ENCODE measurements at places on chromosomes 16 and 17.

GRCh38 chr16:53434377-53435065 is at the start of gene RBL2:
RBL2 (plus strand) TSS chr16:53434471; CDS start chr16:53434557, 86 bp downstream.
- DNase-seq: peak; percentile 88

DNA sequence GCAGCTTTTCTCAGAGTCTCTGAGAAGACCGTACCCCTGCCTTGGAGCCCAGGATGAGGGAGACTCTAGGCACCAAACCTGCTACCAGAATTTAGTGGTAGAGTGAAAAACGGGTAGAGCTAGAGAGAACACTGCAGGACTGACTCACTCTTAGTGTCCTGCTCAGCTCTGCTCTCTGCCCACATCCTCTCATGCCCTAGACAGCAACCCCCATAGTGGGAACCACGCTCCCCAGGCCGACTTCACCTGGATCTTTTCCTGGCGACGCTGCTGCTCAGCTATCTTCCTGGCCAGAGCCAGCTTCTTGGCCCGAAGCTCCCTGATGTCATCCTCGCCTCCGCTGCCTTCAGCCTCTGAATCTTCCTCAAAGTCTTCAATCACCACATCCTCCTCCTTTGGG is 26.7 kb downstream of the HIC1 start:
- no peak for DNase-seq

DNA sequence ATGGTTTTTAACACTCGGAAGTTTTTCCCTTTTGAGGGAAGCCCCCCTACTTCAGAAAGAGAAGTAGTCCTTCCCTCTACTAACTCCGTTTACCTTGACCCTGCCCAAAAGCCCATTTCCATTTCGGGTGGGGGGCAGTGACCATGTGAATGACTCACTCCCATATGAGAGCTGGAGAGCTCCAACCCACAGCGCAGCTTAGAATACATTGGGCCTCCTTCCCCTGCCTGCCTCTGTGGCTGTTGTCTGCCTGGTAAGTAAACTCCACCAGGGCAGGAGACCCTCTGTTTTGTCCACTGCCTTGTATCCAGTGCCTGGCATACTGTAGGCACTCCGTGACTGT is 985 bp downstream of the SGSM2 start:
- DNase-seq: no peak

- DNase-seq: peak; percentile 37
Measured at GRCh38 chr17:75454193-75454592, 2.2 kb upstream of the TMEM94 start.

GRCh38 chr17:13418891-13419290 is 182.8 kb downstream of the HS3ST3A1 start:
- DNase-seq: no peak

- DNase-seq: peak; percentile 76
Measured at GRCh38 chr16:3157229-3158025, 22.6 kb downstream of the ZNF213 start.

GRCh38 chr17:53749178-53749577 is 73.5 kb upstream of the KIF2B start:
- no peak for DNase-seq

- DNase-seq: no peak
Measured at GRCh38 chr17:79046197-79046915, 22.4 kb downstream of the C1QTNF1 start.

DNA sequence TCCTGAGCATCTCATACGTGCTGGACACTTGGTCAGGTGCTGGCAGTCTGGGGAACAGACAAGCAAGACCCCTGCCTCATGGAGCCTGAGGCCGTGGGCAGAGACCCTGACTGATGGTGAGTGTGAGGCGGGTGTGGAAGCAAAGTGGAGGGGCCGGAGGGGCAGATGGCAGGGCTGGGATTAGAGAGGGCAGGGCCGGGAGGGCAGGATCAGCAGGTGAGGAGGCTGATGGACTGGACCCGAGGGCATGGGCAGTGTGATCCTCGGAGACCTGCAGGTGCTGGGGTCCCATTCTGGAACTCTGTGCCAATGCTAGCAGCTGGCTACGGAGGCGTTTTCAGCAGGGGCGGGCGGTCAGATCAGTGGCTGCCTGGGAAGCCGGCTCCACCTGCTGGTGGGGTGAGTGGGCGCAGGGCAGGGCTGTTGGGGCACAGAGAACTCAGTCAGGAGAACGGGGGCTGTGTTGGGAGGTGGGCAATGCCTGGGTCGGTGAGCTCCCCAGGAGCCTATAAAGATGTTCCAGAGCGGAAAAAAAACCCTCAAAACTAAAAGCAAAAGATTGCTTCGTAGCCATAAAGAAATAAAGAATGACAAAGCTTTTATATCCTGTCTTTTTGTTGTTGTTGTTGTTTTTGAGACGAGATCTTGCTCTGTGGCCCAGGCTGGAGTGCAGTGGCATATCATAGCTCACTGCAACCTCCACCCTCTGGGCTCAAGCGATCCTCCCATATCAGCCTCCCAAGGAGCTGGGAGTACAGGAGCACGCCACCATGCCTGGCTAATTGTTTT is 8.9 kb upstream of the C16orf74 start:
- peak; percentile 54 for DNase-seq

- no peak for DNase-seq
Measured at GRCh38 chr16:24996301-24996700, 18.9 kb downstream of the ARHGAP17 start.

DNA sequence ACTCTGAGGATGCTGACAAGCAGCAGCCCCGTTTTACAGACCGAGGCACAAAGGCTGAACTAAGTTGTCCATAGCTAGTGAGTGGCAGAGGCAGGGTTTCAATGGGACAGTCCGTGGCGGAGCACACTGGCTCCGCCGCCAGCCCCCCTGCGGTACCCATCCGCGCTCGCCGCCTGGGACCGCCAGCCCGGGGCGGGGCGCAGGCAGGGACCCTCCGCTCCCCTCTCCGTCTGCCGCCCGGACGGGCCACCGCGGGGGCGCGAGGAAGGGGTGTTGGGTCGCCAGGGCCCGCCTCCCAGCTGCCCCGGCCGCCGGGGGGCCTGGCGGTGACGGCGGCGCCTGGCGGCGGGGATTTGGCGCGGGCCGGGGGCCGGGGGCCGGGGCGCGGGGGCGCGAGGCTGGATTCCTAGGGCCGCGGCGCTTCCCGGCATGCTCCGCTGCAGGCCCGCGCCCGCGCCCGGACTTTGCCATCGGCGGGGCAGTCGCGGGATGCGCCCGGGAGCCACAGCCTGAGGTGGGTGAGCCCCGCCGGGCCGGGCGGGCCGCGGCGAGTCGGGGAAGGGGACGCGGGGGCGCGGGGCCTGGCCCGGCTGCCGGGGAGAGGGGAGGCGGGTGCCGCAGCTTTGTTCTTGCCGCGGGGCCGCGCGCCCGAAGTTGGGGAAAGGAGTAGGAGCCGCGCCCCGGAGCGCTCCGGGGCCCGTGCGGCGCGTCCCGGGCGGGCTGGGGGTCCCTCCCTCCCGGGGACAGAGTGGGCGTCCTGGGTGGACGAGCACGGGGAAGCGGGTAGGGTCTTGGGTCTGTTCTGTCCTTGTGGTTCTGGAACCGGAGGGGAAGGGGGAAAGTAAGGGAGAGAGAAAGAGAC is at the start of gene TMEM98:
Gene TMEM98, plus strand, starts transcription at position 430 of the 862 bp plus-strand sequence. CDS start 3,376 bp downstream, outside the sequence.
- no peak for DNase-seq

- DNase-seq: no peak
Measured at GRCh38 chr17:55159251-55159650, 105.5 kb upstream of the HLF start.

DNA sequence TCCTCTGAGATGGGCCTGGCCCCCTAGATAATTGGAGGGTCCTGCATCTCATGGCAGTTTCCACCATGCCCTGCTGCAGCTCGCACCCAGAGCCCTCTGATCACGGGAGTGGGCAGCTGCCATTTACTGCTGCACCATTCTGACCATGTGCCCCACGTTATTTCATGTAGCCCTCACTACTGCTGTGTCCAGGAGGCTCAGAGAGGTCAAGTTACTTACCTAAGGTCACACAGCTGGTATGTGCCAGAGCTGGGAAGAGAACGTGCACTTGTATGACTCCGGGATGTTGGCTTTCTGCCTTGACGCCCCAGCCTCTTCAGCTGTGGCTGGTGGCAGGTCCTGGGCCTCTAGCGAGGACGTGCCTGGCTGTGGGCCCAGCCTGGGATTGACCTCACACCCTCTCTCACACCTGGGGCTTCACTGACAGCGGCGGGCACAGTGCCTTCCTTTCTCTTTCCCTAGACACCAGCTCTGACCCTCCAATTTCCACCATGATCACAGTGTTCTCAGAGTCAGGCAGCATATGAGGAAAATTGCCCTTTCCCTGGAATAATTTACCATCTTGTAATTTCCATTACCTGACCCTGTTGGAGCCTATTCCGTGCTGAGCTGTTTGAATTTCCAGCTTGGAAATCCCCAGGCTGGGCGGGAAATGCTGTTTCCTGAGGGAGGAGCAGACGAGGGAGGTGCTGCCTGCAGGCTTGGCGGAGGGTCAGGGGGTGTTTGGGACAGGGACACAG is 18.5 kb upstream of the DOC2B start:
- no peak for DNase-seq

DNA sequence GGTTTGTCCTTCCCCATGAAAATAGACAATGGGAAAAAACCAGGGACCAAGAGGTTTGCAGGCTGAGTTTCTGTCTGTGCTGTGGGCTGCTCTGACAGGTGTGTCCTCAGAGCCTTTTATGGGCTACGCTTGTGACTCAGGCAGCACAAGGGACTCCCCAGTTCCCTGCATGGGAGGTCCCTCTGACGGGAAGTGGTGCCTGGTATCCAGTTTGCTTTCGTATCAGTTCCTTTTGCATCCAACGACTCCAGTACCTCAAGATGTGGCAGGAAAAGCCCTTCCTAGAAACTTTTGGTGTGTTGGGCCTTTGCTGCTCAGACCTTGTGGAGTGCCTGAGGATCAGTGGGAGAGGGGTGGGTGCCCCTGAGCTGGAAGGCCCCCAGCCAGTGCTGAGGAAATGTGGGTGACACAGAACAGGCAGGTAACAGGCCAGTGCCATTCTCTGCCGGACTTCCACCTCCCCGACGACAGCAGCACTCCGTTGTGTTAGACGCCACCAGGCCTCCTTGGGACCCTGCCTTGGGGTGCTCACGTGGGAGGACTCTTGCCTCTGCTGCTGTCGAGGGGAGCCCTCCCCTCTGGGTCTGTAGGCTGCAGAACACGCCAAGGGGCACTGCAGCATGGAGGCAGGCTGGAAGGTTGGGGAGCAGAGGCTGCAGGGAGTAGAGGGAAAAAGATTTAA is 38.4 kb upstream of the IRF8 start:
- no peak for DNase-seq

GRCh38 chr16:85253084-85253941 is 141.0 kb upstream of the CIBAR2 start:
- peak; percentile 60 for DNase-seq

DNA sequence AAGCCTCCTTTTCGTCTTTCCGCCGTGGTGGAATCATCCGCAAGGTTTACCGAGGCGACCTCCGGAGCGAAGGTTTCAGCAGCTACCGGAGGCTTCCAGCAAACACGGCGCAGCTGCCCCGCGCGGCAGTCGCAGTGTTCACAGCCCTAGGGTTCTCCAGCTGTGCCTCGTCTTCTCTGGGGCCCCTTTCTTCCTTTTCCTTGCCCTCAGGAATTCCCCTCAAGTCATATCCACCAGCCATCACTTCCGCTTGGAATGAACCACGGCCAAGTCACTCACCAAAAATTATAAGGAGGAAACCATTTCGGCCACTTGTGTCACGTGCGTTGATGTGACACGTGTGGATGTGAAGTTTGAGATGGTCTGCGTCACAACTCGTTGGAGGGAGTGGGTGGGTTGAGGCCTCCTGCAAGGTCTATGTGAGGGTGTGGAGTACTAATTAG is 636 bp upstream of the ERN1 start:
- DNase-seq: no peak

GRCh38 chr16:78675312-78675711 is 575.9 kb downstream of the WWOX start:
- no peak for DNase-seq

- DNase-seq: no peak
Measured at GRCh38 chr16:75248536-75249380, 2.7 kb downstream of the BCAR1 start.

DNA sequence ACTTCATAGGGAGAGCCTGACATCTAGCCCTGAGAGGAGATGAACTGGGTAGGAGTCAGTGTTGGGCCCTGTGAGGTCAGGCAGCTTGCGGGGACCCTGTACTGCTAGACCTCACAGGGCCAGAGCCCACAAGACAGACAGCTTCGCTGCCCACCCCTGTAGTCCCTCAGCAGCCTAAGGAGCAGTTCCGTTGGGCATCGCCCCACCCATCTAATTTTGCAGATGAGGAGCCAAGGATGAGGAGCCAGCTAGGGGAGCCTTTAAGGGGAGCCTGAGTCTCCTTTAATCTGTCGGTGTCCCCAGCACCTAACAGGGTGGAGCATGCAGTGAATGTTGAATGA is 755 bp upstream of the TUFM start:
- DNase-seq: no peak

DNA sequence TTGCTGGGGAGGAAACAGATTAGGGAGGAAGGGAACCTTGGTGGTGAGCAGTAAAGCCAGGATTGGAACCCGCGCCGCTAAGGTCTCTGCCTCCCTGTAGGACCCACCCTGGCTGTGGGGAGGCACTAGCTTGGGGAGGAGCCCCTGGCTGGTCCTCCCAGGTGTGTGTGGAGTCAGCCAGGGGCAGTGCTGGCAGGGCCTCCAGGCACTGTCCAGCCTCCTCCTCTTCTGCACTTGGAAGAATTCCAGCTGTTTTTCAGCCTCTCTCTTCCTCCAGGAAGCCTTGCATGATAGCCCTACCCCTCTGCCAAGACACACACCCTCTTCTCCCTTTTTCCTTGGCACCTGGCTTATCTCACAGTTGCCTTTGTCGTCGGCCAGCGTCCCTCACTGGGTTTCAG is 34.8 kb downstream of the TMEM235 start:
- no peak for DNase-seq

DNA sequence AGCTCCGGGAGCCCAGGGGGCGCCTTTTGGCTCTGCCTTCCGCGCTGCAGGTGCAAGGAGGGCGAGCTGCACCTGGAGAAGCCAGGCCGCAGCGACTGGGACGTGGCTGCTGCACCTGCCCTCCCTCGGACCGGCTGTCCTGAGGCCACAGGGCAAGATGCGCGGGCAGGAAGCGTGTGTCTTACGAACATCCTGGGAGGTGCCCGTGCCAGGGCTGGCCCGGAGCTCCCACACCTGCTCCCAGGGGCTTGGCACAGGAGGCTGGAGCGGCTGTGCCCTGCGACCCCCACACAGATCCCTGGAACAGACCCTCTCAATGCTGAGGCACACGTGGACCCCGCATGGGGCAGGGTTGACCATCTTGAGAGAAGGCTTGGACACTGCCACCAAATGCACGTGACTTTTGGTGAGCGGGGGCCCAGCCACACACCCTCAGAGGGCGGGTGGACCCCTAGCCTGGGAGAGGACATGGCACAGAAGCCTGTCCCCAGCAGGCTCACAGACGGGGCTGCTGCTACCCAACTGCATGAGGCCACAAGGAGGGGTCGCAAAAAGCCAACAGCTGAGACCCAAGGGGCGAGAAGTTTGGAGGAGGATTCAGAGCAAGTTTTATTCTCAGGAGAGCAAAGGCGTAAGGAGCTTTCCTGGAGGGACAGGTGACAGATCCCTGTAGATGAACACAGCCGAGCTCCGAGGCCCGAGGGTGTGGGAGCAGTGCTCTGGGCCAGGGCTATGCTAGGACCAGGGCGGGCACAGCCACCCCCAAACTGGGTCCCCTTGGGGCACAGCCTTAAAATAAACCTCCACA is 11.4 kb downstream of the NDUFAF8 start:
- no peak for DNase-seq

Measured in GM06990 (cell line).